Fibroblast of pulmonary artery (primary cell): ENCODE measurements at places on chromosomes 13 and 19.

- DNase-seq, result no peak
Observed at GRCh38 chr19:1237027-1237659, 662 bp downstream of the CBARP start.

DNA sequence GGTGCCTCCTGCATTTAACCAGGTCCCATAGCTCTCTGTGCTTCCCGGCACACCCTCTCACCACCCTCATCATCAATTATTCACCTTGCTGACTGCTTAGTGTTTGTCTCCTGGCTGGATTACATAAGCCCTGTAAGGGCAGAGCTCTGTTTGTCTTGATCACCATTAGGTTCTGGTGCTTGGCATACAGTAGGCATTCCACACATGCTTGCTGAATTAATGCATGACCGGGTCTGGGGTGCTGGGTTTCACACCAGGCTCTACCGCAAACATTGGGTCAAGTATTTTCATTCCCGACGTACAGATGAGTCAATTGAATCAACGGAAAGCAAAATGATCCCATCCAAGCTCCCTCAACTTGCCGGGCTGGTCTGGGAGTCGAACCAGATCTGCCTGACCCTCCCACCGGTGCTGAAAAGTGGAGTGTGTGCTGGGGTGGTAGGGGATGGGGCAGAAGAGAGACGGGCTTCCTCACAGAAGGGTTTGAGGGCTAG, 28.5 kb downstream of the VAV1 start:
- DNase-seq, result peak; percentile 34

GRCh38 chr13:106515635-106516254, 19.7 kb downstream of the EFNB2 start:
- DNase-seq, result no peak

- DNase-seq, result no peak
Observed at GRCh38 chr13:56530096-56530495, 610.6 kb upstream of the PRR20A start.

GRCh38 chr13:77514336-77514726, 21.2 kb upstream of the SCEL start:
- DNase-seq, result no peak

DNA sequence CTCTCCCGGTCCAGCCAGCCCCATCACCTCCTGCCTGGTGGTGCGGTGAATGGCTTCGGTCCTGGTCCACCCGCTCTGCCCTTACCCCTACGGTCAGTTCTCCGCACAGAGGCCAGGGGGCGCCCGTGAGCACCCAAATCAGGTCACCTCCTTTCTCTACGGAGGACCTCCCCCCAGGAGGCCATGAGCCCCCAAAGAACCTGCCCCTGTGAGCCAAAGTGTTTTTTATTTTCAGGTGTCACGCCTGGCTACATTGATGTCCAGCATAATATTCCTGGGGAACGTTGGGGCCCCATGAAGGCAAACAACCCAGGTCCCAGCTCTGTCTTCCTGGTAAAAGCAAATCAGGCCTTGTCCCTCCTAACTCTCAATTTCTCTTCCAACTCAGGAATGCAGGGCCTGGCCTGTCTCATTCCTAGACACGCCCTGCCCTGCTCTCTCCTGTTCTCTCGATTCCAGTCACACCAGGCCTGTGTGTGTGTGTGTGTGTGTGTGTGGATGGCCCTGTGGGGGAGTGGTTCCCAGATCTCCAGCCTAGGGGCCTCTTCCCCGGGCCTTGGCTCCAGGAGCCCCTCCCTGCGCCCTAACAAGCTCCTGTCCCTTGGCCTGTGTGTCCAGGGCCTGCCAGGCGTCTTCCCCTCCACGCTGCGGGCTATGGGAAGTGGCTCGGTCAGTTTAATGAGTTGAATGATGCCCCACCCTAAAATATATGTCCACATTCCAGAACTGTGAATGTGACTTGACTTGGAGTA, 9.7 kb upstream of the GIPC1 start:
- DNase-seq, result peak; percentile 56

DNA sequence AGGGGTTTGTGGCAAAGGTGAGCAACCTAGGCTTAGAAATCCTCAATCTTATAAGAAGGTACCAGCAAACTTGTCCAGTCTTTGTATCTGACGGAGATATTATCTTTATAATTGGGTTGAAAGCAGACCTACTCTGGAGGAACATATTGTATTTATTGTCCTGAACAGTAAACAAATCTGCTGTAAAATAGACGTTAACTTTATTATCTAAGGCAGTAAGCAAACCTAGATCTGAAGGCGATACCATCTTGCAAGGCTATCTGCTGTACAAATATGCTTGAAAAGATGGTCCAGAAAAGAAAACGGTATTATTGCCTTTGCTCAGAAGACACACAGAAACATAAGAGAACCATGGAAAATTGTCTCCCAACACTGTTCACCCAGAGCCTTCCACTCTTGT, 3.8 kb upstream of the KLK2 start:
- DNase-seq, result no peak

DNA sequence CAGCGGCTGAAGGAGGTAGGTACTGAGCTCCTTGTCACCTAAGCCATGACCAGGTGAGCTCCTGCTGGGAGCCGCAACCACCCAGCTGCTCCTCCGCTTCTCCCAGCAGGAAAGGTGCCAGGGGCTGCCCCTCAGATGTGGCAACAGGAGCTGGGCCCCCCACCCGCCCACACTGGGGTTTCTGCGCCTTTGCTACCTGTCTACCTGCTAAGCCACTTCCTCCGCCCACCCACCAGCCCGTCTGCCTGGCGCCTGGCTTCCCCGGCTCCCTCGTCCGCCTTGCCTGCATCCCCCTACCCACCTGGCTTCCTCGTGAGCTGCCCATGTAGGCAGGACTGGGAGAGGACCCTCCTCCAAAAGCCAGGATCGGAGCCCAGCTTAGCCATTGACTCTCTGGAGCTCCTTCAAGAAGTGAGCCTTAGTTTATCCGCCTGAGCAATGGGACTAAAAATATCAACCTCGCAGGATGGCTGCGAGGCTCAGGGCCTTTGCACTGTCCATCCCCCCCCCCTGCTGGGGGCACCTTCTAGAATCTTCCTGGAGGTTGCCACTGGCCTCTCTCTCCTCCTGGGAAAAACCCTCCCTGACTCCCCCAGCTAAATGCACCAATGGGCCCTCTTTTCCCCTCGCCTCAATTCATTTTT, 55.8 kb upstream of the KLF2 start:
- no peak for DNase-seq

DNA sequence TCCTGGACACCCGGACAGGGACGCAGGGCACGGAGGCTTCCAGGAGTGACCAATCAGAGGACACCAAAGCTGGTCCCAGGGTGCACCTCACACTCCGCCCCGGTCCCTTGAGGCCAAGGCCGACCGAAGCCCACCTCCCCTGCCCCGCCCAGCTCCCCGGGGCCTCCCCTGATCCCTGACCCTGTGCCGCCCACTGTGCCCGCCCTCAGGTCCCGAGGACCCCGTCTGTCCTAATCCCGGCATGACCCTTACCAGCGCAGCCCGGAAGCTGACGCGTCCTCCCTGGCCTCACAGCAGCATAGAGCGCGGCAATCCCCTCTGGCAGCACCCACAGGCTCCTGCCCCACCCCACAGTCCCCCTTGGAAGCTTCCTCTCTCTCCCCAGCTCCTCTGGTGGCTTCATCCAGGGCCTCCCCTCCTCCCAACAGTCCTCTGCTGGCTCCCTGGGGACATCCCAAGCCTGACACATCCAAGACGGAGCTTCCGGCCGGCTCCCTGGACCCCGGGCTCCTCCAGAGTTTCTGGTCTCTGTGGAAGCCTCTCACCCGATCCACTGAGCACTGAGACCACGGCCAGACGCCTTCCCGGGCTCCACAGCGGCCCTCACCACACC, 7.4 kb upstream of the CDC34 start:
- DNase-seq, result no peak

GRCh38 chr13:22173610-22174009, 502.7 kb downstream of the FGF9 start:
- DNase-seq, result no peak

GRCh38 chr13:50888362-50888761, 21.2 kb upstream of the RNASEH2B start:
- no peak for DNase-seq

GRCh38 chr13:51935326-51936171, 73.8 kb downstream of the CCDC70 start:
- DNase-seq, result peak; percentile 14

DNA sequence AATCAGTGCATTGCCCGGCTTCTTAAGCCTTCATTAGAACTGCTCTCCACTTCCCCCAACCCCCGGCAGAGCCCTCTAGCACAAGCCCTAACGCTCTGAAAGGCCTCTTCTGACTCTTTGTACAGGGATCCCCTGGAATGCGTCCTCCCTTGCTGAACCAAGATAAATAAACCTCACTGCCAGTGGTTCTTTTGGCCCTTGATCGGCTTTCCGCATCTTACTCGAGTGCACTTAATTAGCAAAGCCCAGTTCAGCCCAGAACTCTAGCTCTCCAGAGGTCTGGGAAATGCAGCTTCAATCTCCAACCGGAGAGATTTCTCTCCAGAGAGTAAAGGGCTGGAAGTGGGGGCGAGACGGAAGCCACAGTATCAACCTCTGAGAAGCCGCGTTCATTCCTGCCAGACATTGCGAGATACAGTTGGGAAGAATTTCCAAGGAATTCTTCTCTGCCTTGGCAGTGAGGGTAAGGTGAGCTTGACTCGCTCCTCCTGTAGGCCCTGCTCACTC, 8.7 kb upstream of the ZNF444 start:
- peak; percentile 56 for DNase-seq

- DNase-seq, result peak; percentile 85
Observed at GRCh38 chr19:33273881-33274662, 28.3 kb downstream of the CEBPA start.

- DNase-seq, result peak; percentile 41
Observed at GRCh38 chr19:34305221-34306083, 51.1 kb downstream of the GARRE1 start.

GRCh38 chr19:498977-499623, 2.8 kb downstream of the MADCAM1 start:
- DNase-seq, result no peak

DNA sequence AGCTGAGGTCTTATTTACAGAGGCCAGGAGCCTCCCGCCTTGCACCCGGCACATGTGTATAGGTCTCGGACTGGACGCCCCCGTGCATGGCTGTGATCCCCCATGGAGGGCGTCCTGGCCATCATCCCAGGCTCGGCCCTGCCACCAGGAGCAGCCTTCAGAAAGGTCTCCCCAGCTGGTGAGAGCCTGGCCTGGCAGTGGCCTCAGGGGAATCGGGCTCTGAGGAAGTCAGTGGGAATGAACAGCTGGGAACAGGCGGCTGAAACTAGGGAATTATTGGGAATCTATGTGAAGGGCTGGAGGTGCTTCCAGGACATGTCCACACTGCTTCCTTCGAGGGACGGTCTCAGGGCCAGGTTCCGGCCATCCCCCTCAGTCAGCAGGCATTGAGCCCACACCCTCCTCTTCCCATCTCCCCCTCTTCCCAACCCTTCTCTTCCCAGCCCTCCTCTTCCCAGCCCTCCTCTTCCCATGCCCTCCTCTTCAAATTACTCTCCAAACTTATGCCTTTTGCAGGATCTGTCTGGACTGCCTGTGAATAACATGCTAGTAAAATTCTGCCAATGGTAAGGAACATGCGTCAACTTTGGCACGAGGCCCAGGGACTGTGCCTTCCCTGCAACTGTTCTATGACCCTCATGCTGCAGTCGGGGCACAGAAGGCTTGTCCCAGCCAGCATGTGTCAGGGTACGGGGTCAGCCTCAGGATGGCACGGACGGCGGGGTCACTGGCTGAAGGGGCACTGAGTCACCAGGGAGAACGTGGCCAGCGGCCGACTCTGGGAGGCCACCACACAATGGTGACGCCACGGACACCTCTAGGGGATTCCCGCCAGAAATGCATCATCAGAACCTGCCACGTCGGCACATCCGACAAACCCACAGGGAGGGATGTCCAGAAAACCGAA, 24.2 kb upstream of the C13orf46 start:
- DNase-seq, result peak; percentile 50

- DNase-seq, result no peak
Observed at GRCh38 chr13:23050126-23050525, 130.7 kb upstream of the SGCG start.

- DNase-seq, result no peak
Observed at GRCh38 chr13:29817604-29818378, 32.6 kb downstream of the UBL3 start.

DNA sequence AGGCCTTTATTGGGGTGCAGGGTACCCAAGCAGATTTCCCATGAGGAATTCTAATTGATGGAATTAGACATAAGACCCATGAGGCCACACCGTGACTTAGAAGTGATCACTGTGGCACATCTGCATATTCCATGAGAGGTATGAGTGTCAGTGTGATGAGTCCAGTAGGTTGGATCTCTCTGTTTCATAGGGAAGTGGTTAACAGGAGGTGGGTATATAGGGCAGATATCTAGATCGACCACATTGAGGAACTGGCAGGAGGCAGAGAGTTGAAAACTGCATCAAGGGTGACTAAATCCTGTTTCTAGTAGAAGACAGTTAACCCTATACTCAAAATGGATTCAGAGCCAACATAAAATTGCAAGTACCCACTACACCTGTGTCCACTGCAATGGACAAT, 68.6 kb upstream of the MIR17HG start:
- no peak for DNase-seq
